Stimulated activated CD8-positive, alpha-beta memory T cell treated with anti-CD3 and anti-CD28 coated beads, Interleukin-4, amount 100 ng/mL, for 4 hours (primary cell): ENCODE measurements at places on chromosomes 1 and 21.

DNA sequence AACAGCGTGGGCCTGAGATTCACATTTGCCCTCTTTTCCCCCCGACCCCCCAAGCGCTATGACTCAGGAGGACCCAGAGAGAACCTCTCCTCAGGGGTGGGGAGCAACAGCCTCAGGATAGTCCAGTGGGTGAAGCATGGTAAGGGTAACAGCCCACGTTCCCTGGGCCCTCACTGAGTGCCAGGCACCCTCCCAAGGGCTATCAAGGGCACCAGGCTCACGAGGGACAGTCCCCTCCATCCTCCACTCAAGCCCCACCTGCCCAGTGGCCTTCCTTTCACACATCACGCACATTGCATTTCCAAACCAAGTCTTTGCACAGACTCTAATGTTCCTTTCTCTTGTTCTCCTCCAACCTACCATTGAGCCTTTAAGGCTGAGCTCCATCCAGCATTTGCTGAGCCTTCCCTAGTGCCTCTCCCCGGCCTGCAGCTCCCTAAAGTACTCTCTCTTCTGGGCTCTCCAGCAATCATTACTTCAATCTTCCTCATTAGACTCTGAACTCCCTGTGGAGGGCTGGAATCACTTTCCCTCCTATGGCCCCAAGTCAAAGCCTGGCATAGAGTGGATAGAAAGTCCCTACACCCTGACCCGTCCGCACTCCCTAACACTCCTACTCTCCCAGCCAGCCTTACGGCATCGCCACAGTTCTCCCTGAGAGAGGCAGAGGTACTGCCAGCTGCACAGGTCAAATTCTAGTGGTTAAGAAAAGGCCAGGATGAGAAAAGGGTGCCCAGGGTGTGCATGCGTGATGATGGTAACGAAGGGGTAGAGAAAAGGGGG is 1.0 kb downstream of the AKR7A2 start:
- DNase-seq = no peak

DNA sequence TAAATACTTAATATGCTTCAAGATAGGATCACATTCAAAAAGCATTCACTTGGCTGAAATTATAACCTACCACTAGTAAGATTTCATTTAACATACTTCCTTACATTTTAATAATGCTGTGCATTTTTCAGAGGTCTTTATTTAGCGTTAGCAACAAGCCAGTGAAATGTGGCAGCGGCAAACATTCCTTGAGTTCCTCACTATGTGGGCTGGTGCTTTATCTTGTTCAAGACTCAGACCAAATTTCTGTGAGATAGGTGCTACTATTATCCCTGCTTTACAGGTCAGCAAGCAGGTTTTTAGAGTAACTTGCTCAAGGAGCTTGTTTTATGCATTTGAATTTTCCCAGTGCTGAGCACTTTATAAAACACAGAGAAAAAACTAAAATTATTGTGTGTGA is 132.7 kb downstream of the PLPPR4 start:
- no peak for DNase-seq

DNA sequence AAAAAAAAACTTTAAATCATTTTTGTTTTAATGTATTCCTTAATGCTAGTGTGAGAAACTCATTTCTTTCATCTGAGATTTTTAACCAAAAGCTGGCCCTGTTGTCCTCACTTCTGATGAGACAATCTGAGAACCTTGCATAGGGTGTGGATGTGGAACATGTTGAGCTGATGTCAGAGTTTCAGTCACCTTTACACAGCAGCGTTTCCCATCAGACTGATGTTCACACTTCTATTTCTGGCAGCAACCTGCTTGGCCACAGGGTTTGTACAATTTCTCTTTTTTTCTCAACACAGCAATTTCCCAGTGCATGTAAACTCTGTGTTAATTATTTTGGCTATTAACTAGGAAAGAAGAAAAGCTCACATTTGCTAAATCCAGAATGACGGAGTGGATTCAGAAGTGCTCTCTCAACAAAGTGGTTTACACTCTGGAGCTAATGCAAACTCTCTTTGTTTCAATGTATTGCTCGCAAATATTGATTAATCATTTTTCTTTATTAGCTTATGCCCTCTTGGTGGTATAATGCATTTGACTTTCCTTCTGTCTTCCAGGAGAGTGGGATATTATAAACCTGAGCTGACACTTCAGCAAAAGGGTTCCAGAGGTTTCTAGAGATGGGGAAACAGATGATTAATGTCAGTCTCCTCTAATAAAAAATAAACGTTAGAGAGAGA is 70.5 kb upstream of the HSPA13 start:
- no peak for DNase-seq

DNA sequence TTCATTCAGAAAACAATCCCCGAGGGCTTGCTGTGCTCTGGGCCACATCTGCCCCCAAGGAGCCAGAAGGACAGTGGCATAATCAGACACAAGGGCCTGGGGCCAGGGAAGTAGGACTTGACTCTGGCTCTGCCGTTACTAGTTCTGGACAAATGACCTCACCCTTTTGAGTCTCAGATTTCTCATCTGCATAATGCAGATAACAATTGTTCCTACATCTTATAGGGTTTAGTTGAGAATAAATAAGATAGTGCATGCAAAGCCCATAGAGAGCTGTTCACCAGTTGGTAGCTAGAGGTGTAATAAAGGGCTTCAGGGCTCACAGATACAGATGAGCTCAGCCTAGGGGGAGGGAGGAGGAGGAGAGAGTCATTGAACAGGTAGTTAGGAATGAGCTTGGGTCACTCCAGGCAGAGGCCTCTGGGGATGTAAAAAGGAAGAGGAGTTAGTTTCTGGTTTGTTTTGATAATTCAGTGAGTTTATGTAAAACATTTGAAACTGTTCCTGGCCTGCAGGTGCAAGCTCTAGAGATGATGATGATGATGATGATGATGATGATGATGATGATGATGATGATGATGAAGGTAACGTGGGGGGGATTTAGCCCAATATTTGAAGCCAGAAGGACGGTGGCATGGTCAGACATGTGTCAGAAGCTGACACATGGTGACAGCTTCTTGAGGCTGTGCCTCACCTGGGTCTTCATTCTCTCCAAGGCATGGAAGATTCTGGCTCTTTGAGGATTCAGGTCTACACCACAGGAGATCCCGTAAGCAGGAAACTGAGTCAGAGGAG is 858 bp downstream of the LACTBL1 start:
- DNase-seq = no peak

- no peak for DNase-seq
These were observed 33.4 kb upstream of the SLC2A1 start for GRCh38 chr1:42992054-42992571.

DNA sequence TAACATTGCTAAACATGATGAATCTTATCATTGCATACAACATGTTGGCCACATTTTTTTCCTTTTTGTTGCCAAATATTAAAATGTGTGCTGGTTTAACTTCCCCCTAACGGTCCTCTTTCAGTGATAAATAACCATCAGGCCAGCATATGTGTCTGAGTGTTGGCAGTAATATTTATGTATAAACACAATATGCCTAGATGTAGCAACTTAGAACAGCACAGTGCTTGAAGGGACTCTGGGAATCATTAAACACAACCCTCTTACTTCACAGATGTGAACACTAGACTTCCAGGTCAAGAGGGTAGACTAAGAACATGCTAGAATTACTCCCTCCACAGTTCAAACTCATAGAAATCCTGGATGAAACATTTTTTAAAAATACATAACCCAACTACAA is 581.8 kb downstream of the PLPP3 start:
- no peak for DNase-seq

DNA sequence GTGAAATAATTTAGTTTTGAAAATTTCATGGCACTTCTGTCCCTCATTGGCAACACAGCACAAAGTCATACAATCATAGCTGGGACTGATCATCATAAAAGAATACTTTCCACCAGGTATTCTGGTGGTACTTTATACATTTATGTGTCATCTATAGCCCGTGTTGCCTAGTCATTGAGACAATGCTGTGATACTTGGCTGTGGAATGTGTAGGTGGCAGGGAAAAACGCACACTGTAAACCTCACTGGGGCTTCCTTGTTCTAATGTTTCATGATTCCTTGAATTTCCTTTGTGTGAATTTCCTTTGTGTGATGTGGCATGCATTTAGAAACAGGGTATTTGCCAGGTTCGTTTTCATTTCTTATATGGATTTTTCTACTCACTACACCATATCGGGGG is 118.3 kb downstream of the FMN2 start:
- DNase-seq = no peak

DNA sequence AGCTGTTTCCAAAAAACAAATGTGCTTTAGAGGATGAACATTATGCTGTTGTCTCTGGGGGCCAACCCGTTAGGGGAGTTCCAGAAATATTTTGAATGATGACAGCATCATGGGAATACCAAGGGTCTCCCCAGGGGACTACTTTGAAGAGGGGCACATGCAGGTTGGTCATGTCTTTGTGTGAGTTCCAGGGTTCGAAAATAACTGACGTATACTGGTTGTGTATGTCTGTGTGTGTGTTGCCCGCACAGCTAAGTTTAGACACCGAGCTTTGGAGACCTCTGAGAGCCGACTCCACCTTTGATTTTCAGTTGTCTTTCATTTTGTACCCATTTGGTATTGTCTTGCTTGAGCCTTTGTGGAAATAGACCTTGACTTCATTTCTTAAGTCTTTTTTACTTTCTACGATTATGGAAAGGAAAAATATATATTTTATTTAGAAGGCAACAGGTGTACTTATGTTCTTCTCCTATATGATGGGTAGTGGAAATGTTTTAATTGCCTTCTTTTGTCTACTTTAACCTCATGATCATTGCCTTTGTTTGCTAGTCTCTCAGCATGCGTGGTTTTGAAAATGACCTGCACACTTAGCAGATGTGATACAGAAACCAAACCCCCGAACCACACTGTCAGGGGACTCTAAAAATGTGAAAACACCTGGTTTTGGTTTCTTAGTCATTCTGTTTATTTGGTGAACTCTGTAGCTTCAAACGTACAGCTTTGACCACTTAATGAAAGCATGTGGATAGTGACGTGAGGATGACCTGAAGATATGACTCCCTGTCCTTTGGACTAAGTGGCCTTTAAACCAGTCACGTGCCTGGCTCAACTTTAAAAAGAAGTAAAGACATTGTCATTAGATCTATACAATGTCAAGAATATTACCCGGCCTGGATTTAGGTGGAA is 56.5 kb downstream of the GALNT2 start:
- DNase-seq = no peak

DNA sequence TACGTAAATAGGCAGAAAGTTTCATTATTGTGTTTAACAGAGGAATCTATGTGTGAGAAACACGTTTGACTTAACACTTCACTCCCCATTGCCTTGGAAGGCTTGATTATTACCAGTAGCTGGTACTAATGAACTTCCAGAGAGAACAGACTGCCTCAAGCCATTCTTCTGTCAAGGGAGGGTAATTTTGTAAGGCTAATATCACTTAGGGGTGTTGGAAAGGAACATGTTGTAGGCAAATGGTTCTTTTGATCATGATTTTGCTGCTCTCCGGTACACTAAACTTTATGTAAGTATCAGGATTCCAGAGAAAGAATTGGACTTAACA is 1.8 kb downstream of the LAMC1 start:
- DNase-seq = no peak

GRCh38 chr1:203173566-203173965 is 2.1 kb downstream of the MYBPH start:
- no peak for DNase-seq

DNA sequence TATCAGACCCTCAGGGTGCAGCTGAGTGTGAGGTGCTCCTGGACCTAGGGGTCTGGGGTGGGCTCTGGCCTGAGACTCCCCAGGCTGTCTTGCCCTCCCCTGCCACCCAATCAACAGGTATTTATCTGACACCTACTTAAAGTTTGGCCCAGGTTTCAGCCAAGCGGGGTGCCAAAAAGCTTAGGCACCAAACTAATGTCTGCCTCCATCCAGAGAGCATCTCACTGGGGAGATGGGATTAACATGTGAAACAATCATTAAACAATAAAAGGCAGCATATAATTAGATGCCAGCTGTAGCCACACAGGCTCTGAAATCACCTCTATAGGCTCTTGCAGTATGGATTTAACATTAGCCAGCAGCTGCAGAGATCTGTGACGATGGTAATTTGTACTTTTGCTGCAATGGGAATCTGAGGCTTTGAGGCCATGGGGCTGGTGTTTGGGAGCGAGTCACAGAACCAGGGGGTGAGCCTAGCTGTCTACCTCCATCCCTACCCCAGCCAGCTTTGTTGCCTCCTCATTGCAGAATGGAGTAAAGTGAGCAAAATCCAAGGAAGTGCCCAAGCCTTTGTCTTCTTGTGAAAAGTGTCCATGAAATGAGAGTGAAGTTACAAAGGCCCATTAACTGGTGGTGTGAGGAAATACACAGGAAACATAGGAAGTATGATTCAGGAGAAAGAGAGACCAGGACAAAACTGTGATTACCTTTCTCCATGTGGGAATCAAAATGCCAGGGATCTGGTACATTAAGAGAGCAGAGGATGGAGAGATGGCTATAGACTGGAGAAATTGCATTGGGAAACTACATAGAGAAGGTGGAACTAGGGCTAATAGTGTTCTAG is 36.1 kb downstream of the EIF2D start:
- DNase-seq = no peak

- no peak for DNase-seq
These were observed 27.5 kb upstream of the DNAJC6 start for GRCh38 chr1:65281846-65282245.

DNA sequence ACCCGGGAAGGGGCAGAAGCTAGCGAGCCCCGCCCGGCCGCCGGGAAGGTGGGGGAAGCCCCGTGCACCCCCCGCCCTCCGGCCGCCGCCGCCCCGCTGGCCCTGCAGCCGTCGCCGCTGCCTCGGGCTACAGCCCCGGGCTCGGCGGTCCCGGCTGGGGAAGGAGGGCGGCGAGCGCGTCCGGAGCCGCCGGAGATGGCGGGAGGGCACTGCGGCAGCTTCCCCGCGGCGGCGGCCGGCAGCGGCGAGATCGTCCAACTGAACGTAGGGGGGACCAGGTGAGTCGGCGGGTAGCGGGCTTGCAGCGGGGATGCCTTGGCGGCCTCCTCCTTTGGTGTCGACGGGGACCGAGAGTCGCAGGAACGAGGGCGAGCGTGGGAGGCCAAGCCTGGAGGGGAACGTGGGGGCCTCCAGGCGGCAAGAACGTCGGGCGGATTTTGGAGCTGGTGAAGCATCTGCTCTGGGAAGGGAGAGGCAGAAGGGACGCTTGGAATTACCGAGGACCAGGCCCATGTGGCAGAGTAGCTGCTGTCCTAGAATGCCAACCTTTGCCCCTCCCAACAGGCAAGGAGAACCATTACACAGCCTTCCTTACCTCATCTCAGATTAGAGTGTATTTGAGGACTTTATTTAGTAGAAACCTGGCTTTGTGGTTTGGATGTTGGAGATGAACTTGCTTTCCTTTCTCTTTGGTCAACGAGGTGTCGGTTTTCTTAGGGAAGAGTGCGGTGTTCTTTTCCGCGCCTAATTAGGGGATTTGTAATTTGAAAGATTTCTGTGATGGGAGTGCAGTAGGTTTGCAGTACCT is 591 bp downstream of the KCTD3 start:
- DNase-seq = no peak

- DNase-seq = no peak
These were observed 68.5 kb upstream of the CACYBP start for GRCh38 chr1:174931214-174931613.
